ENCODE measurements at places on chromosomes 1 and 21. TPM values are rescaled to one million over a fixed set of nuclear protein-coding genes. Genes with fewer than 3 reads are reported as not detected.

ELF3 gene
- total RNA-seq, result 265 TPM

CFAP107 gene
- not detected for total RNA-seq

TMEM52 gene
- 5.6 TPM for total RNA-seq

OXCT2 gene
- 15.0 TPM for total RNA-seq

LMX1A gene
- not detected for total RNA-seq

NUP210L gene
- not detected for total RNA-seq

TARBP1 gene
- 31.2 TPM for total RNA-seq

LCE3B gene
- total RNA-seq, result not detected

STIL gene
- 26.8 TPM for total RNA-seq

CA6 gene
- not detected for total RNA-seq

CASQ1 gene
- total RNA-seq, result not detected

CD84 gene
- not detected for total RNA-seq

RHEX gene
- total RNA-seq, result 0.29 TPM

CTSE gene
- not detected for total RNA-seq

CLCA4 gene
- not detected for total RNA-seq
